Stimulated activated CD8-positive, alpha-beta memory T cell treated with anti-CD3 and anti-CD28 coated beads, Interleukin-4, amount 100 ng/mL, for 4 hours (primary cell): ENCODE measurements at places on chromosomes 1 and 21.

DNA sequence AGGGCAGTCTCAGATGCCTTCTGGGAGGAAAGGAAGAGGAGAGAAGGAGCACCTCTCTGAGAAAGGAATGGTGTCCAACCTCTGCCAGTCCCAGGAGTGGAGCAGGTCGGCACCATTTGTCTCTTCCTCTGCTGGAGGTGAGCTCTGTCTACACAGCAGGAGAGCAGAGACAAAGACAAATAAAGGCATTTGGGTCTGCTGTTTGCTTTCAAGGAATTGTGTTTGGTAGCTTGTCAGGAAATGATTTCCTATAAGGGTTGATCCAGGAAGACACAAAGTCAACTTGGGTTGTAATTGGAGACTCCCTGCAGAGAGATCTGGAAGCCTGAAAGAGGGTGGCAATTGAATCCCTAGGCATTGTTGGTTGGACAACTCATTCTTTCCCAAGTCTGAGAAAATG is 34.5 kb upstream of the PLXNA2 start:
- no peak for DNase-seq

DNA sequence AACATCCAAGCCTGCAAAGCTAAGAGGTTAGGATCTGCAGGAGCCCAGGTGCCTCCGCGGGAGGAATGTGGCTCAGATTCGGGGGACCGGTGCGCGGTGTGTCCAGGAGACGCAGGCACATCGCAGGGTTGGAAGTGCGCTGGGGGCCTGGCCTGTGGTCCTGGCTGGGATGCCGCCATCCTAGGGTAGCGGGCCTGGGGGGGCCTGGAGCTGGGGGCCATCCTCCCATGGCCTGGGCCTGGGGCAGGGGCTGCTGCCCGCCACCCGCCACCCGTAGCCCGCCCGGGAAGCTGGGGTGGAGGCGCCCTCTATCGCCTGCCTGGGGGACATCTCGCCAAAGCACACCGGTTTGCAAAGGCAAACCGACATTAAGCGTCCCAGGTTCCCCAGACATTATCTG is 170.6 kb upstream of the ARHGEF16 start:
- no peak for DNase-seq

GRCh38 chr1:3419415-3420204 is 34.9 kb upstream of the ARHGEF16 start:
- DNase-seq = no peak

DNA sequence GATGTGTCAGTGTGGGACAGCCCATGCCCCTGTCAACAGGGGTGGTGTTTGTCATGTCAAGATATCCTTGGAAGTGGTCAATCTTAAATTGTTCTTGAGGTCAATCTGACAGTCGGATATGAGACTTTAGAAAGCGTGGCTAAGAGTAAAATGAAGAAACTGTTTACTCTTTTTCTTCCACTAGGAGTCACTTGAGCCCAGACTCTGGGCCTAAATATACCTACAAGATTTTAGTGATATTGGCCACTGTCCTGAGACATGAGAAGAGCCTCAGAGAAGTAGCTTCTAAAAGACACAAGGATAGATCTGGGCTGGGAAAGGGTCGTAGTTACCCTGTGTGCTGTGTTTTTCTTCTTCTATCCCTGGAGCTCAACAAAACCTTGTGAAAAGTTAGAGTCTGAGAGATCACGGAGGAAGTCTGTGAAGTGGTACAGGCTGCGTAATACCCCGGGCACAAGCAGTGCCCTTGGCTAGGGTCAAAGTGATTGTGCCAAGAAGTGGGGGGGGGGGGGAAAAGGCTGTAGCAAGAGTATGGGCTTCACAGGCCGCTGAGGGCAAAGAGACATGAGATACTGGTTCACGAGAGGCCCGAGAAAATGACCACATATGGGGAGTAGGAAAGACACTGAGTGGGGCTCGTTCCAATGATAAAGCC is 355.2 kb upstream of the GREM2 start:
- DNase-seq = no peak

DNA sequence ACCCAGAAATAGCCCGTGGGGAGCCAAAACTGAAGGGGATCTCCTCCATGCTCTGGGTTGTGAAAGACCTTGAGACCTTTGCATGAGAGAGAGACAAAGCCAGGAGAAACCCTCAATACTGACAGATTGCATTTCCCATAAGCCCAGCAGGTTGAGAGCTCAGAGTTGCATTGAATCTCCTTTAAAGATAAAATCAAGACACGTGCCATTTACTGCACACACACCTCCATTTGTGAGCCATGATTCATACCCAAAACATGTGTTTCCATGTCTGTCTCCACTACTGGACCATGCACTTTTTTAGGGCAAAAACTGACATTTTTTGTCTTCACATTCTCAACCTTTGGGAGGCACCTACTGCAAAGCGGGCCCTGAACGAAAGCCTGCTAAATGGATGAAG is 144.0 kb upstream of the NRIP1 start:
- DNase-seq = no peak

DNA sequence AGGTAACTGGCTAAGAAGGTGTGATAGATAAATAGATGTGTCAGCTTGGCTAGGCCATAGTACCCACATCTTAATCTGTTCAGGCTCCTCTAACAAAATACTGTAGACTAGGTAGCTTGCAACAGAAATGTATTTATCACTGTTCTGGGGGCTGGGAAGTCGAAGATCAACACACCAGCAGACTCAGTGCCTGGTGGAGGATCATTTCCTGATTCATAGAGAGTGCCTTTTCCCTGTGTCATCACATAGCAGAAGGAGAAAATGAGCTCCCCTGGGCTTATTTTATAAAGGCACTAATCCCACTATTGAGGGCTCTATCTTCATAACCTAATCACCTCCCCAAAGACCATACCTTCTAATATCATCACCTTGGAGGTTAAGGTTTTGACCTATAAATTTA is 532.7 kb upstream of the OLFM3 start:
- DNase-seq = no peak

- DNase-seq = no peak
Observed at GRCh38 chr1:13708380-13708982, 8.5 kb downstream of the PRDM2 start.
